ENCODE measurements at places on chromosomes 1 and 21.

- no peak for DNase-seq
Measured at GRCh38 chr1:162906485-162906884, 45.5 kb upstream of the CCDC190 start.

GRCh38 chr1:185325413-185325812 lies 8.4 kb upstream of the IVNS1ABP start:
- no peak for DNase-seq

DNA sequence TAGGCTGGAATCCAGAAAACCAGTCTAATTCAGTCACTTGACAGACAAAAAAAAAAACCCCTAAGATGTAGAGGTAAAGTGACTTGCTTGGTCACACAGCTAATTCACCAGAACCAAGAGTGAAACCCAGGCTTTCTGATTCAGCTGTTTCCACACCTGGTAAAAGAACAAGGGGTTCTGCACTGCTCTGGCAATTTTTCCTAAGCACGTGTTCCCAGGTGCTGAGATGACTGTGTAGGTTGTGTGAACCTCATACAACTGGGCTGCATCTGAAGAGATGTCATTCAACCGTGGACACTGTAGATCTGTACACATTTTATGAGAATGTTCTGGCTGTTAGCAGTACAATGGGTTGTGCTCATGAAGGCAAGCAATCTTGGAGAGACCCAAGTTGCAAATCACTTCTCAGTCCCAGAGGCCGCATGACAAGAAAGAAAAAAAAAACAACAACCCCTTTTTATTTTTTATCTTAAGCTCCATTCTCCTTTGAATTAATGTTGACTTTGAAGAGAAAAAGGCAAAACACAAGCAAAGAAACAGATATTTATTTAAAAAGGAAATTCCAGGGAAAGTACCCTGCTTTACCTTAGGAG lies 95.4 kb downstream of the INTS7 start:
- no peak for DNase-seq

DNA sequence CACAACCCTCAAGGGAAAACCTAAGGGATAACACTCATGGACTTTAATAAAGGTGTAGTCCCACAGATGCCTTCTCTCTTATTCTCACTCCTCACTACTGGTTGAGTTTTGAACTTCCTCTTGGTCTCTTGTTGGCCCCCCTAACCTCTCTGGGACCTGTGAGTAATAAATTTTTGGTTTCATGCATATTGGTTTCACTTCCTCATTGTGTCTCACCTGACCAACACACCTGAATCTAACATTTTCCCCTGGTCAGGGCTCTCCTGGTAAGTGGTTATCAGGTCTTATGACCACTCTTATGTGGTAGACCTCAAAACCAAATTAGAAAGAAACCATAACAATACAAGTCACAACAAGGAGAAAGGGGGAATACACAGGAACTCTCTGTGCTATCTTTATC lies 60.5 kb upstream of the PRMT6 start:
- DNase-seq = no peak

GRCh38 chr1:212683357-212683722 lies 16.3 kb downstream of the BATF3 start:
- DNase-seq = no peak

DNA sequence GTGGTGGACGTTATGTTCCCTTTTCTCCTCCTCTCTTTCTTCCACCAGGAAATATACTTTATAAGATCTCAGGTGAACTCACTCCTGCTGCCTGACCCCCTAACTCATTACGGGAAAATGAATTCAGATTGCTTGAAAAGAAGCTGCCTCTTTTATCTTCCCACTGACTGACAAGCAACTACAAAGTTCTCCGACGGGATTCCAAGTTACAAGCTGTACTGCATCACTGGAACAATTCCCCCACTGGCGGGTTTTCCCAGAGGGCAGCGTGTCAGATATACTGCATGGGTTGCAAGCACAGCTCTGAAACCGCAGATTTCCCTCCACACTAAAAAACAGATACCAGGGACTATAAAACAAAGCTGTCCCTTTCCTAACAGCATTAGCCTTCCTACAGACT lies 390.6 kb downstream of the KCTD3 start:
- no peak for DNase-seq

GRCh38 chr21:29297483-29298347 lies 1.0 kb upstream of the BACH1 start:
- DNase-seq = no peak

GRCh38 chr1:179031855-179032513 lies 6.3 kb downstream of the FAM20B start:
- DNase-seq = no peak

DNA sequence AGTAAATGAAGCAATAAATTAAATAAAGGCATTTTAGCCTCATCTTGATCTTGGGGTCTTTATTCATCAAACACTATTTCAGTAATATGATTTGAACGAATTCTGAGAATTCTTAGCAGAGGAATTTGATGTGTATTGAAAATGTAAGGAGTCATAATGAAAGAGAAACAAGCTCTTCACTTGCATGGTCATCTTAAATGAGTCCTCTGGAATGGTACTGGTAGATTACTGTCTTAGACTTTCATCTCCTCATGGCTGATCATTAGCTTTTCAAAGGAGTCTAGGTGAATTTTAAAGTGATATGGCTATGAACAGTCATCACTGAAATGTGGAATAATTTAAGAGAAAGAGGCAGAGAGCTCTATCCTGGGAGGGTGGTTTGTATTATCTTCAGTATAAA lies 30.0 kb downstream of the PRRC2C start:
- DNase-seq = no peak

- no peak for DNase-seq
Measured at GRCh38 chr1:25774921-25775771, 24.8 kb upstream of the SELENON start.

DNA sequence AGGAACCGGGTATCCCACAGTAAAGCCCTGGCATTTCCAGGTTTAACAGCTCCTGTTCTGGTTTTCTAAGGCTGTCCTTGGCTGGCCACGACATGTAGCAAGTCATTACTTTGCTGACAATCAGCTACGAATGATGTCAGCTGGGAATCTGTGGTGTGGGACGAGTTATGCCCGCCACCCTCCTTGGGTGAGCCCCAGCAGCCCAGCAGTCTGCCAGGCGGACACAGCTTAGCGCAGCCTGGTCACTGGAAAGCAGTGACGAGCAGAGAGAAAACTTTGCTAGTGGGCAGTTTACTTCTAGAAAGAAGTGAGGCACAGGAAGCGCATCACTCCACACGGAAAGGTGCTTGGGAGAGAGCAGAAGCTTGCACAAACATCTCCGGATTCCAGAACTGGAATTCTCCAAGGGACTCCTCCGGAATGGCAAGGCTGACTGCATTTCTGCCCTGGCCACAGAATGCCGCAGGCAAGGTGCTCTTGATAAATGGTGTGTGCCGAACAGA lies 15.5 kb upstream of the ZNF436 start:
- DNase-seq = no peak

DNA sequence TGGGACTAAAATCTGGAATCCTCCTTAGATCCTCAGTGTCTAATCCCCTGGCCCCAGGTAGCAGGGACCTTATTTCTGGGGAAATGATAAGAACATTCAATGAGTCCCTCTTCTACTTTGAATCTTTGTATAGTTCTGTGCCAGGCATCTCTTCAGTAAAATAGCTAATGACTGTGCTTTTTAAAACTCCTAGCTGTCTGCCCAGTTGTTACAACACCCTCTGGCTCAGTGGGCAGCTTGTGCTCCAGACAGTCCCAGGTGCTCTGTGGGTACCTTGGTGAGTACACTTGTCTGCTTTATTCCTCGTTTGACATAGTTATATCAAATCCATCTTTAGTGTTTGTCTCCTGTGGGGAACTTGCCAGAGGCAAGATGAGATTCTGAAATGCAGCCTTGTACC lies 18.0 kb downstream of the TGFB2 start:
- DNase-seq = no peak

DNA sequence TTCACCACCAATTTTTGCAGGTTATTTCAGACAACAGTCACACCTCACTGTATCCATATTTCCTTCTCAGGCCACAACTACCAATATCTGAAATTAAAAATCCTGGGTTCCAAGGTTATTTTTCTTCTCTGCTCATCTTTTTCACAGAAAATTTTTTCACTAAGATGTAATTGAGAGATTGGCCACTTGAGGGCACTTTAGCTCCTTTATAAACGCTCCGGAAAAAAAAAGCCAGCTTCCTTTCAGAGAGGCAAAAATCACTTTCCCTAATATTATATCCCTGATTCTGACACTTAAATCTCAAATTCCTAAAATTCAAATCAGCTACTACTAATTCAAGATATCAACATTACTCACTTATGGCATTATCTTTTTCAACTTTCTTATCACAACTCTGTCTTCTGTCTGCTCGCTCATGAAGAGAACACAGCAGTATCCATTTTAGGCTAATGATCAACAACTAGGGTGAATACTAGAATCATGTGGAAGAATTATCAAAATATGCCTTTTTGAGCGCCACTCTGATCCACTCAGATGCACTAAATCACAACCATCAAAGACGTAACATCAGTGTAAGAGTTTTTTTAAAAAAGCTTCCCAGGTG lies 101.4 kb upstream of the RGS1 start:
- DNase-seq = no peak

GRCh38 chr1:168582688-168583336 lies 6.4 kb downstream of the XCL1 start:
- DNase-seq = peak; percentile 32

GRCh38 chr1:85240174-85240601 lies 19.3 kb downstream of the C1orf52 start:
- no peak for DNase-seq

- DNase-seq = no peak
Measured at GRCh38 chr1:242824435-242824834, 299.9 kb upstream of the PLD5 start.

- no peak for DNase-seq
Measured at GRCh38 chr1:1431845-1432273, 3.6 kb upstream of the VWA1 start.

DNA sequence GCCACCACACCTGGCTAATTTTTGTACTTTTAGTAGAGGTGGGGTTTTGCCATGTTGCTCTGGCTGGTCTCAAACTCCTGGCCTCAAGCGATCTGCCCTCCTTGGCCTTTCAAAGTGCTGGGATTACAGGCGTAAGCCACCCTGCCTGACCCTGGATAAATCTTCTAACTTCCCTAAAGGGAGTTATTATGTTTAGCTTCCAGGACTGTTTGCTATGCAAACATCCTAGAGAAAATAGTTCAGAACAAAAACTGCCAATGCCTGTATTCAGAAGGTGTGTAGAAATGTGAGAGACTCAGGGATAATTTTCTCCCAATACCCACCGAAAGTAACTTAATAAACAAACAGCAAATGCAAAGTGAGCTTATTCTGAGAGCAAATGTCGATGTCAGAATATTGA lies 301.2 kb downstream of the TGFB2 start:
- no peak for DNase-seq

DNA sequence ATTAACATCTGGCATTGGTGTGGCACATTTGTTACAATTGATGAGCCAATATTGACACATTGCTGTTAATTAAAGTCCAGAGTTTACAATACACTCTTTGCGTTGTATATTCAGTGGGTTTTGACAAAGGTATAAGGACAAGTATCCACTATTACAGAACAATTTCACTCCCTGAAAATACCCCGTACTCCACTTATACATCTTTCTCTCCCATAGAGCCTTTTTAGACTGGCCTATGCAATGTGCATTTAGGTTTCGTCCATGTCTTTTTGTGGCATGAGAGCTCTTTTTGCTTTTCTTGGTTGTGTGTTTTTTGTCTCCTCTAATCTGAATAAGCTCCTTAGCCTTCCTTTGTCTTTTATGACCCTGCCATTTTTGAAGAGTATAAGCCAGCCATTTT lies 40.6 kb upstream of the TSNAX start:
- no peak for DNase-seq

DNA sequence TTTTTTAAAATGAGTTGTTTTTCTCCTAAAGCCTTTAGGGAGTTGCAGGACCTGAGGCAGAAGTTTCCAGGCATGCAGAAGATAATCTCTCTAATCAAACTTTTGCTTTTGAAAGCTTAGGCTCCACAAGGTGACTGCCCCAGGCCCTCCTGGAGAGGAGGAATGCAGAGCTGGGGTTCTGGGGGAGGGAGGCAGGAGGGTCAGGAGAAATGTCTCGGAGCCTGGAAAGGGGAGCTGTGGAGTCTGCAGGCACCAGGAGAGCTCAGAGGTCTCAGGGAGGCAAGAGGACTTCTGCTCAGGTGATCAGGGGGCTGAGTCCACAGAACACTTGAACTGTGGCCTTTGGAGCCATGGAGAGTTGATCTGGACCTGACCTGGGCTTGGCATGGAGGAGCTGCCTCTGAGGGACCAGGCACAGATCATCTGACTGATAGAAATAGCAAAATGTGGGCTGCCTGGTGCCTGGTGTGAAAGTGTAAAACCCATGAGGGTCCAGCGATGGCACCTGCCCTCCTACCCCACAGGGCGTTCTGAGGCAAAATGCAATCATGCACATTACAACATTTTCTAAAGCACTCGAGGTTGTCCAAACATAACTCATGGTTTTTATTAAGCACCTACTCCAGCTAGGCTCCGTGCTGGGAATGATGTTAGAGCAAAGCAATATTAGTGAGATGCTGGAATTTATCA lies 10.0 kb upstream of the ABCG1 start:
- DNase-seq = no peak

GRCh38 chr1:114282751-114283403 lies 129.2 kb upstream of the SYT6 start:
- peak; percentile 37 for DNase-seq

GRCh38 chr1:108854221-108855019 lies 2.5 kb downstream of the AKNAD1 start:
- peak; percentile 73 for DNase-seq

GRCh38 chr1:231016234-231016633 lies 23.8 kb downstream of the FAM89A start:
- DNase-seq = no peak

DNA sequence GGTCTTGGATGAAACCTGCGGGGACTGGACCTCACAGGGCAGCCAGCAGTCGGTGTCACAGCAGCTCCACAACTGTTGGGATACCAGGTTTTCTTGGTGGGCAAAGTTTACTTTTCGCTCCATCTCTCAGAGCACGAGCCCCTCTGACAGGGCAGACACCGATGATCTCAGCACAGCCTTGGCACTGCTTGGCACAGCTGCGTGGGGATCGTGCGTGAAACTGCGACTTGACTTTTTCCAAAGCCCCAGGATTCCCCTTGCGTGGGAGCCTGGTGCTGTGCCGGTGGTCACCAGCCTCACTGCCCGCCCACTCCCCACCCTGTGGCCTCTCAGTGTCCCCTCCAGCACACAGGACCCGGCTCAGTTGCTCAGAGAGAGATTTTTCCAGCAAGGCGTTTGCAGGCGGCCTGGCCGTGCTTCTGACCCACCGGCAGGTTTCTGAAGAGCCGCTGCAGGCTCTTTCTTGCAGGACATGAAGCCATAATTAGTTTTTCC lies 57.3 kb downstream of the SIK1 start:
- no peak for DNase-seq

DNA sequence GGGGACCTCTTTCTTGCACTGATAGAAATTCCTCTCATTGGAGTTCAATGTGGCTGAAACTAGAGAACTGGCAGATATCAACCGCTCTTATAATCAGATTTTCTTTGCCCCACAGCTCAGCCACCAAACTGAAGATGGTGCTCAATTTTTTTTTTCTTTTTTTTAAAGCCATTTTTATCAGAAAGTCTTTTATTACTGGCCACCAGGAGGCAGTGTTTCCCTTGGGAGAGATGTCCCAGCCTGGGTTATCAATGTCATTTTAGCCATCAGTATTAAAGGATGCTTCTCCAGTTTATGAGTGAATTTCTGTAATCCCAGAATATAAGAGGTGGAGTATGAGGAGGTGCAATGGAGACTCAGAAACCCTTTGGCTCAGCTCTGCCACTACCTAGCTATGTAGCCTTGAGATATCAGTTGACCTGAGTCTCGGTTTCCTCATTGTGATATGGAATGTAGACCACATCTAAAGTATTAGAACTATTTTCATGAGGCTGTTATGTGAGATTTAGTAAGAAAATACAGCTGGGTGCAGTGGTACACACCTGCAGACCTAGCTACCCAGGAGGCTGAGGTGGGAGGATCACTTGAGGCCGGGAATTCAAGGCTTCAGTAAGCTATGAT lies 27.6 kb downstream of the CD244 start:
- no peak for DNase-seq

All from GM04503 (cell line).